Heart right ventricle (tissue), 16 donors: ENCODE measurements at places on chromosomes 3 and 15. TPM values are rescaled to one million over a fixed set of nuclear protein-coding genes. Genes with fewer than 3 reads are reported as not detected.

COL8A1 gene
- 15.6 TPM for total RNA-seq

DNA sequence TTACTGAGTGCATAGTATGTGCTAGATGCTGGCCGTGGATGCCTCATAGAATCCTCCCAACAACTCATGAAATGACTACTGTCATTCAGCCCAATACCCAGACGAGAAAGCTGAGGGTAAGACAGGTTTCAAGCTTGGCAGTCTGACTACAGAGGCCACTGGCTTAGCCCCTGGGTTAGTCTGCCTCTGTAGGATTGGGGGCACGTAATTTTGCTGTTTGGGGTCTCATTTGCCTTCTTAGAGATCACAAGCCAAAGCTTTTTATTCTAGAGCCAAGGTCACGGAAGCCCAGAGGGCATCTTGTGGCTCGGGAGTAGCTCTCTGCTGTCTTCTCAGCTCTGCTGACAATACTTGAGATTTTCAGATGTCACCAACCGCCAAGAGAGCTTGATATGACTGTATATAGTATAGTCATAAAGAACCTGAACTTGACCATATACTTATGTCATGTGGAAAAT, 1.0 kb upstream of the CCR5 start:
- H3K27me3 ChIP-seq, result peaks cover 14% of the 10 kb centered on the region
- H3K36me3 ChIP-seq, result no peaks in the 10 kb centered on the region
- DNase-seq, result no peak

ACP3 gene
- 0.09 TPM for total RNA-seq

DNA sequence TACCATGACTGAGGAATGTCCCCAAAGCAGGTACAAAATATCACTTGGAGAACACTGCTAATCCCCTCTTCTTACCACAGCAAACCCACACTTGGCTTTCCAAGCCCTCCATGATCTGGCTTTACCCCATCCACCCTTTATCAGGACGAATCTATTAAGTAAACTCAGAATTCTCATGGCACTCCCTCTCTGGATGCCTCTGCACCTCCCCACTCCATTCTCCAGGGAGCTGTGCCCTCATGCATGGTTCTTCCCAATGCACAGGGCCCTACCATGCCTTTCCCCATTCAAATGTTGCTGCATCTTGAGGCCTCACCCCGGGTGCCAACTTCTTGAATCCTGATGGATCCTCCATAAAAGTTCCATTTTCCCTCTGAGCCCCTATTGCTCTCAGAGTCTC, 2.3 kb downstream of the LYZL4 start:
- H3K4me3 ChIP-seq, result no peak overlapping the region
- H3K27ac ChIP-seq, result no peak overlapping the region
- no peaks in the 10 kb centered on the region for H3K36me3 ChIP-seq
- no peaks in the 10 kb centered on the region for H3K4me1 ChIP-seq
- DNase-seq, result no peak

DNA sequence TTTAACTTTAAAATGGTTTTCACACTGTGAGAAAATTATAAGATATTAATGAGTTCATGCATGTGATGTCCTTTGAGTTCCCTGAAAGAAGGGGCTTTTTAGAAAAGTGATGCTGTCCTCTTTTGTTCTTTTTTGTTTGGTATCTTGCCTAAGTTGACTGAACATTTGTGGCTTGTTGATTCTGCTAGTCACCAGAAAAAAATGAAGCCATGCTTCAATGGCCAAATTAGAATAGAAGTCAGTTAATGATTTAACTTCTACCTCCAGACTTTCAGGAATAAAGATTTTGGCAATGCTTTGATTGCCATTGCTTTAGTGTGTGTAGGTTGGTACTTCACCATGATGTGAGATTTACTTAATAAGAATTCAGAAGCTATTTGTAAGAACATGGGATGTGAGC, 260.6 kb upstream of the NECTIN3 start:
- no peaks in the 10 kb centered on the region for H3K4me1 ChIP-seq
- H3K27ac ChIP-seq, result no peak overlapping the region
- H3K27me3 ChIP-seq, result no peaks in the 10 kb centered on the region
- no peaks in the 10 kb centered on the region for H3K36me3 ChIP-seq

DNA sequence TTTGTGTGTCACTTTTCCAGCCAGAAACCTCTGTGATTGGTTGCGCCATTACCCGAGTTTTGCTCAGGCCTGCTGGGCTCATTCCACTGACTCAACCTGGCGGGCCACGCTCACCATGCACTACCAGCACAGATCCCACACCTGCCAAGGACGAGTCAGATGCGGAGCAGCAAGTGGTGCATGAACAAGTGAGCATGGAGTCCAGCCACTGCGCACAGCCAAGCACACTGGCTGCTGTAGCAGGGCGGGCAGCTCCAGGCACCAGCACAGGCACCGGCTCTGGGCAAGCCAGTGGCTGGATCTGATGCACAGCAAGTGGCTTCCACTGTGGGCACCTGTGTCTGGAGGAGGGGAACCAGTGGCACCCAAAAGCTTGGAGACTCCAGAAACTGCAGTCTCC, 110.4 kb downstream of the CBLB start:
- H3K36me3 ChIP-seq, result peaks cover 7% of the 10 kb centered on the region
- no peak overlapping the region for H3K4me3 ChIP-seq
- H3K27ac ChIP-seq, result no peak overlapping the region
- H3K27me3 ChIP-seq, result no peaks in the 10 kb centered on the region

DNA sequence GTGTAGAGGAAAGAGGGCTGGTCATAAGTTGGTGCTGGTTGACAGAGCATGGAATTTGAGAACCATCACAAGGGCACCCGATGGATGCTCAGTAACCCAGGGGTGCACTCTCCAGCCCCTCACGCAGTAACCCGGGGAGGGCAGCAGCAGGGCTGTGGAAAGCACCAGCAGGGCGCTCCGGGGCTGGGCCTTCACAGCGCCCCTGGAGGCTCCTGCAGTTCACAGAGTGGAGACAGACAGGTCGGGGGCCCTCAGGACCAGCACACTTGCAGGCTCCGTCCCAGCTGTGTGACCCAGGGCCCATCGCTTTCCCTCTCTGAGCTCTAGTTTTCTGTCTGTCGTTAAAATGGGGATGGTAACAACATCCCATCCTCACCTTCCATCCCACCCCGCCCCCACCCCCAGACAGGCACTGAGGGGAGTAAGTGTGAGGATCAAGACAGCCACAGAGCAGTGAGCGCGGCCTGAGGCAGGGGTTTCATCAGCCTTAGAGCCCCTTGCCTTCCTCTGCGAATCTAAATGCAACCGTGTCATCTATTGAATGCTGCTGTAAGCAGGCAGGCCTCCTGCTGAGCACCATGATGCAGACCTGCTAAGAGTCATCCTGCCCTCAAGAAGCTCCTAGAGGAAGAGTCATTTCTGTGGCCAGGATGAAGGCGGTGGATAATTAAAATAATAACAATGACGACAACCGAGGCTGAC, 90.2 kb upstream of the LINGO1 start:
- H3K4me3 ChIP-seq, result no peak overlapping the region
- H3K27me3 ChIP-seq, result no peaks in the 10 kb centered on the region
- no peaks in the 10 kb centered on the region for H3K4me1 ChIP-seq
- H3K27ac ChIP-seq, result no peak overlapping the region

- peak overlapping the region; percentile 90 for H3K27ac ChIP-seq
- H3K4me3 ChIP-seq, result peak overlapping the region; percentile 69
These were observed 630 bp downstream of the SNRK start for GRCh38 chr3:43286841-43287499.

REC114 gene
- not detected for total RNA-seq

DNA sequence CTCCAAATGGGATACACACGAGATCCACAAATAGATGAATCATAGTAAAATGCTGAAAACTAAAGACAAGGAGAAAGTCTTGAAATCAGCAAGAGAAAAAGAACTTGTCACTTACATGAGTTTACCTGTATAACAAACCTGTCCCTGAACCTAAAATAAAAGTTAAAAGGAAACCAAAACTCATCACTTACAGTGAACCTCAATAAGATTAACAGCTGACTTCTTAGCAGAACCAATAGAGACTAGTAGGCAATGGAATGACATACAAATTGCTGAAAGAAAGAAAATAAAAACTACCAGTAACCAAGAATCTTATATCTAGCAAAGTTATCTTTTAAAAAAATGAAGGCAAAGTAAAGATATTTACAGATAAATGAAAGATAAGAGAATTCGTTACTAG, 27.4 kb downstream of the SEC22A start:
- H3K4me1 ChIP-seq, result no peaks in the 10 kb centered on the region
- no peaks in the 10 kb centered on the region for H3K27me3 ChIP-seq
- H3K27ac ChIP-seq, result no peak overlapping the region
- no peak overlapping the region for H3K4me3 ChIP-seq
- H3K36me3 ChIP-seq, result peaks cover 58% of the 10 kb centered on the region
- DNase-seq, result no peak

ERICH6 gene
- not detected for total RNA-seq

ARPIN gene
- 11.1 TPM for total RNA-seq

CYP1A2 gene
- total RNA-seq, result not detected

- H3K4me3 ChIP-seq, result no peak overlapping the region
- DNase-seq, result no peak
- no peaks in the 10 kb centered on the region for H3K27me3 ChIP-seq
- H3K4me1 ChIP-seq, result no peaks in the 10 kb centered on the region
- no peak overlapping the region for H3K27ac ChIP-seq
These were observed 8.6 kb upstream of the TCAIM start for GRCh38 chr3:44329946-44330345.

WNT5A gene
- 3.2 TPM for total RNA-seq

SERINC4 gene
- 0.32 TPM for total RNA-seq

- peak overlapping the region; percentile 32 for H3K4me3 ChIP-seq
- no peak overlapping the region for H3K27ac ChIP-seq
- no peak for DNase-seq
- peaks cover 5% of the 10 kb centered on the region for H3K4me1 ChIP-seq
- H3K36me3 ChIP-seq, result no peaks in the 10 kb centered on the region
These were observed 14.9 kb downstream of the SOX2 start for GRCh38 chr3:181726351-181727330.

GRCh38 chr15:73922186-73923151, 3.8 kb upstream of the LOXL1 start:
- H3K36me3 ChIP-seq, result no peaks in the 10 kb centered on the region
- H3K27me3 ChIP-seq, result peaks cover 16% of the 10 kb centered on the region
- H3K4me3 ChIP-seq, result no peak overlapping the region
- DNase-seq, result peak; percentile 44
- H3K27ac ChIP-seq, result peak overlapping the region; percentile 95

DNA sequence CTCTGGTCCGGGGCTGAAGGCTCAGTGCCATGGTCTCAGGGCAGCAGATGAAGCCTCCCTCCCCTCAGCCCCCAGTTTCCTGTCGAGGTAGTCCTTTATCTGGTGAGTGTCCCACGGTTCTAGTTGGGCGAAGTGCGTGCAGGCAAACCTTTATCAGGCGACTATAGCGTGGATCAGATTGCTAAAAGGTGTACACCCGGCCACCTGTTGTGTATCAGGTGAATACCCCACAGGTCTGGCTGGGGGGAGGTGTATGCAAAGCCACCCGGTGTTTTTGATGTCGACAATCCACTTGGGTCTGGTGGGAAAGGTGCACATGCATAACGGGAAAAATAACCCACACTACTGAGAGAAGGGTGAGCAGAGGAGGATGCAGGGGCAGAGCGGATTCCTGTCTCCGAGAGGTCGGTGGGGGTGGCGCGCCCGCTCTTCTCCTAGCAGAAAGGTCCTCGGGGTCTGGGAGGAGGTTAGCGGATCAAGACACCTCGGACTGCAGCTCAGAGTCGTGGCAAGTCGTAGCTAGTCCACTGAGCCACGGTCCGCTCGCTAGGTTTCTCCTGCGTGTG, 507 bp downstream of the SLC12A6 start:
- peak overlapping the region; percentile 93 for H3K27ac ChIP-seq
- peaks cover 37% of the 10 kb centered on the region for H3K4me1 ChIP-seq
- H3K27me3 ChIP-seq, result no peaks in the 10 kb centered on the region
- peak overlapping the region; percentile 95 for H3K4me3 ChIP-seq

ZNF619 gene
- total RNA-seq, result 6.0 TPM
